Sigmoid colon (tissue), 7 donors: ENCODE measurements at places on chromosomes 2 and 18. TPM values are rescaled to one million over a fixed set of nuclear protein-coding genes. Genes with fewer than 3 reads are reported as not detected.

Gene ATOH8
- 12.4 TPM for total RNA-seq

Gene UGT1A7
- total RNA-seq: not detected

Gene C2orf80
- not detected for total RNA-seq

GRCh38 chr2:126860385-126860784 lies 38.3 kb upstream of the TEX51 start:
- no peak overlapping the region for H3K27ac ChIP-seq
- no peak overlapping the region for H3K4me3 ChIP-seq
- DNase-seq: no peak
- H3K36me3 ChIP-seq: no peaks in the 10 kb centered on the region
- no peaks in the 10 kb centered on the region for H3K27me3 ChIP-seq
- no peaks in the 10 kb centered on the region for H3K4me1 ChIP-seq

Gene NYAP2
- not detected for total RNA-seq

GRCh38 chr2:218345491-218346236 lies 11.0 kb upstream of the CATIP start:
- H3K27me3 ChIP-seq: no peaks in the 10 kb centered on the region
- H3K4me1 ChIP-seq: no peaks in the 10 kb centered on the region
- H3K4me3 ChIP-seq: no peak overlapping the region
- no peaks in the 10 kb centered on the region for H3K36me3 ChIP-seq
- no peak for DNase-seq

Gene IGFBP5
- 526 TPM for total RNA-seq

GRCh38 chr18:10912790-10913545 lies 236.4 kb downstream of the PIEZO2 start:
- H3K27me3 ChIP-seq: no peaks in the 10 kb centered on the region
- peaks cover 9% of the 10 kb centered on the region for H3K4me1 ChIP-seq
- no peak overlapping the region for H3K27ac ChIP-seq
- DNase-seq: no peak
- no peaks in the 10 kb centered on the region for H3K36me3 ChIP-seq

DNA sequence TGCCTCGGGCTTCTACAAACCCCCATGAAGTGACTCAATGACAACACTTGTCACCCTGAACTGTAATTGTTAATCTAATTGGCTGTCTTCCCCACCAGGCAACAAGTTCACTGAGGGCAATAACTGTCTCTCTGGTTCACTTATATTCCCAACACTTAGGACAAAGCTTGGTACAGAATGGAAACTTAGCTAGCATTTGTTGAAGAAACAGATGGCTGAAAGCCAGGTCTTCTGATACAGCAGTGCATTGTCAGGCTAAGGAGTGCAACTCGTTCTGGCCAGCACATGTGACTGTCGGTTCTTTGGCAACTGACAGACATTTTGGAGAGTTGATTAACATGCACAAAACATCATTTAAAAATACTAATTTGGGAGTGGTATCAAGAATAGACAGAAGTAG lies 14.6 kb upstream of the DNAJC27 start:
- DNase-seq: peak; percentile 65
- no peak overlapping the region for H3K4me3 ChIP-seq
- peak overlapping the region; percentile 77 for H3K27ac ChIP-seq
- H3K27me3 ChIP-seq: no peaks in the 10 kb centered on the region
- H3K36me3 ChIP-seq: no peaks in the 10 kb centered on the region
- H3K4me1 ChIP-seq: peaks cover 33% of the 10 kb centered on the region

- H3K36me3 ChIP-seq: no peaks in the 10 kb centered on the region
- H3K27ac ChIP-seq: no peak overlapping the region
- no peaks in the 10 kb centered on the region for H3K4me1 ChIP-seq
- no peak overlapping the region for H3K4me3 ChIP-seq
Measured at GRCh38 chr2:9779596-9780264, 63.5 kb upstream of the TAF1B start.

- H3K36me3 ChIP-seq: no peaks in the 10 kb centered on the region
- DNase-seq: no peak
- no peak overlapping the region for H3K27ac ChIP-seq
Measured at GRCh38 chr2:35347561-35347960, 1008.0 kb upstream of the CRIM1 start.

Gene ANKAR
- 11.9 TPM for total RNA-seq

GRCh38 chr2:71804281-71804751 lies 343.3 kb downstream of the CYP26B1 start:
- no peak overlapping the region for H3K27ac ChIP-seq
- no peak overlapping the region for H3K4me3 ChIP-seq
- H3K27me3 ChIP-seq: no peaks in the 10 kb centered on the region
- H3K4me1 ChIP-seq: no peaks in the 10 kb centered on the region
- no peak for DNase-seq
- H3K36me3 ChIP-seq: no peaks in the 10 kb centered on the region

- no peaks in the 10 kb centered on the region for H3K36me3 ChIP-seq
- H3K4me1 ChIP-seq: peaks cover 93% of the 10 kb centered on the region
- no peak overlapping the region for H3K4me3 ChIP-seq
- H3K27ac ChIP-seq: peak overlapping the region; percentile 31
Measured at GRCh38 chr2:160367887-160368286, 125.7 kb downstream of the RBMS1 start.

Gene RNF144A
- total RNA-seq: 12.5 TPM

Gene MARCO
- total RNA-seq: 18.7 TPM

DNA sequence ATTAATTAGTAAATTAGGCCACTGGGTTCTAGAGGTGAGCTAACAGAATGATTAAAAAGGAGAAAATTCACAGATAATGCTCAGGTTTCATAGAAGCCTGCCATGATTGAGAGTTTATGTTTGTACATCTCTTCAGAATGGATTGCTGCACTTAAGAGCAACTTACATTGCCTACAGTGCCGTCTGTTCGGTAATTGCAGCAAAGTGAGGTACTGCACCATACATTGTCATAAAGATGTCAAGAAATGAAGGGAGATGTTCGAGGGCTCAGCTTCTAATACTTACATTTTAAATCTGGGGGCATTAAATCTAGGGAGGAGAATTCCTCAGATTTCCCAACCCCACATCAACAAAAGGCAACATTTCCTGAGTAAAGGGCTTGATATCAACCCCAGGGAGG lies 976.2 kb upstream of the FANCL start:
- no peaks in the 10 kb centered on the region for H3K27me3 ChIP-seq
- no peaks in the 10 kb centered on the region for H3K4me1 ChIP-seq
- no peak overlapping the region for H3K27ac ChIP-seq
- no peak for DNase-seq
- H3K36me3 ChIP-seq: no peaks in the 10 kb centered on the region

- no peak overlapping the region for H3K27ac ChIP-seq
- H3K4me1 ChIP-seq: no peaks in the 10 kb centered on the region
- DNase-seq: no peak
- H3K4me3 ChIP-seq: no peak overlapping the region
- H3K36me3 ChIP-seq: no peaks in the 10 kb centered on the region
- H3K27me3 ChIP-seq: no peaks in the 10 kb centered on the region
Measured at GRCh38 chr2:172047566-172048507, 37.5 kb upstream of the DLX1 start.

- no peak overlapping the region for H3K27ac ChIP-seq
- H3K27me3 ChIP-seq: no peaks in the 10 kb centered on the region
- no peak overlapping the region for H3K4me3 ChIP-seq
- DNase-seq: no peak
- H3K36me3 ChIP-seq: no peaks in the 10 kb centered on the region
- no peaks in the 10 kb centered on the region for H3K4me1 ChIP-seq
Measured at GRCh38 chr2:151795646-151796240, 32.5 kb downstream of the ARL5A start.

Gene SLC20A1
- total RNA-seq: 15.3 TPM

Gene RNF125
- total RNA-seq: 1.8 TPM

DNA sequence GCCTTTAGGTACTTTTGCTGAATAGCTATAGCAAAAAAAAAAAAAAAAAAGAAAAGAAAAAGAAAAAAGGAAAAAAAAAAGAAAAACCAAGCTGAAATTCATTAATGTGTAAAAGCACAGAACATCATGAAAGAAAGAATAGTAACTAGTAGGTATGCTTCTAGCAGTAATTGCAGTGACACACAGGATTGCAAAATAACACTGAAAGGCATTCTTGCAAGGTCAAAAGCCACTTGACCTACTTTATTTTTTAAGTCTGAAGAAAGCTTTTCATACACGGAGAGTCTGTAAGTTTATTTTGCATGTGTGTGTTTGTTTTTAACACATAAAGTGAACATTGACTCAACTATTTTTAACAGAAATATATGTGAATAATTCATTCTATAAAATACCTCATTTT lies 54.4 kb downstream of the DOK6 start:
- H3K4me3 ChIP-seq: no peak overlapping the region
- no peaks in the 10 kb centered on the region for H3K36me3 ChIP-seq
- DNase-seq: no peak
- H3K27ac ChIP-seq: no peak overlapping the region
- H3K27me3 ChIP-seq: no peaks in the 10 kb centered on the region
- no peaks in the 10 kb centered on the region for H3K4me1 ChIP-seq

DNA sequence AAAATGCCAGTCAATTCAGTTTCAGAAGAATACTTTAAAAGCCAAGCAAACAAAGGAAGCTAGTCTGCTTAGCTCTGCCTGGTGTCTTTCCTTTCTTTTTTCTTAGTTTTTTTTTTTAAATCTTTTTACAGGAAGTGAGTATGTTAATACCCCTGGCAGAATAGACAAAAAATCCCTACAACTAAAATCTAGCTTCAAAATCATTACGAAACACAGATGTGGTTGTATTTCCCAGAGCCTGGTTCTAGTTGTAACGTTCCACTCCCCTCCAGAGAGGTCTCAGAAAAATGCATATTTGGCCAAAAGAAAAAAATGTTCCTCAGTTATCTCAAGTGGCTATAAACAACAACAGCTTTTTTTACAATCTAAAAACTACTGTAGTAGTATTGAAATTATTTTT lies 202.1 kb upstream of the RND3 start:
- no peak for DNase-seq
- no peaks in the 10 kb centered on the region for H3K4me1 ChIP-seq
- H3K4me3 ChIP-seq: no peak overlapping the region
- H3K36me3 ChIP-seq: no peaks in the 10 kb centered on the region

Gene ANKRD29
- 6.1 TPM for total RNA-seq

- no peak overlapping the region for H3K4me3 ChIP-seq
- no peak for DNase-seq
- no peaks in the 10 kb centered on the region for H3K36me3 ChIP-seq
- H3K27me3 ChIP-seq: no peaks in the 10 kb centered on the region
- no peak overlapping the region for H3K27ac ChIP-seq
Measured at GRCh38 chr2:192899466-192899865, 704.7 kb upstream of the TMEFF2 start.

- peak overlapping the region; percentile 19 for H3K27ac ChIP-seq
- no peaks in the 10 kb centered on the region for H3K36me3 ChIP-seq
- no peaks in the 10 kb centered on the region for H3K27me3 ChIP-seq
- no peak overlapping the region for H3K4me3 ChIP-seq
Measured at GRCh38 chr18:75678627-75679026, 251.1 kb upstream of the SMIM21 start.

DNA sequence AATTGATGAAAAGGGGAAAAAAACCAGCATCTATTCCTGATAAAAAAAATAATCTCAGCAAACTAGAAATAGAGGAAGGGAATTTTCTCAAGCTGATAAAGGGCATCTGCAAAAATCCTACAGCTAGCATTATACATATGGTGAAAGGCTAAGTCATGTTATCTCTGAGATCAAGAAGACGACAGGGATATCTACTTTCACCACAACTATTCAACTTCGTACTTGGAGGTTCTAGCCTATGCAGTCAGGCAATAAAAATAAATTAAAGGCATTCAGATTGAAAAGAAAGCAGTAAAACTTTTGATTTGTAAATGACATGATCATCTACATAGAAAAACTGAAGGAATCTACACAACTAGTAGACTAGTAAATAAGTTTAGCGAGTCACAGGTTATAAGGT lies 58.2 kb downstream of the CAB39 start:
- no peak for DNase-seq
- H3K4me3 ChIP-seq: no peak overlapping the region
- peaks cover 7% of the 10 kb centered on the region for H3K4me1 ChIP-seq
- no peaks in the 10 kb centered on the region for H3K36me3 ChIP-seq
- H3K27me3 ChIP-seq: no peaks in the 10 kb centered on the region

Gene SLC9A4
- not detected for total RNA-seq

Gene CD8B
- not detected for total RNA-seq

DNA sequence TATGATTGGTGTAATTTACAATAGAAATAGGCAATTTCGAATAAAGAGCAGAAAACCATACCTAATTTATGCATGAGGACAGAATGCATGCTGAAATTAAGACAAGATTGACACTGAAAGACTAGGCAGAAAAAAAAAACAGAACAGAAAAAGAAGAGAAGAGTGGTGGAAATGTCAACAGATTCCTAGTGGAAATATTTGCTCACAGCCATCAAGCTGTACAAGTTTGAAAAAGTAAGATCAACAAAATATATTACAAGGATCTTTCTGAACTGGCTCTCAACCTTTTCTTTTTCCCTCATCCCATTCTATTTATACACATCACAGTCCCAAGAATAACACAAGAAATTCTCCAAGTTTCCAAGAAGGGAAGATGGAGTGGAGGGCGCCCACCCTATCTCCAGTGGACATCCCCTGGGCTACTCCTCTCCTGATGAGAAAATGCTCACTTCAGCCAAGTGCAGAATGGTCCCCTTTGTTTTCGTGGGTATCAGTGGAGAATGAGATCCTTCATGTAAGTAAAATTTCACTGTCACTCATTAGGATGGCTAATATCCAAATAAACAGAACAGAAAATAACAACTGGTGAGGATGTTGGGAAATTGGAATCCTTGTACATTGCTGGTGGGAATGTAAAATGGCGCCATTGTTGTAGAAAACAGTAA lies 51.0 kb upstream of the ZNF532 start:
- H3K36me3 ChIP-seq: no peaks in the 10 kb centered on the region
- no peak overlapping the region for H3K4me3 ChIP-seq
- H3K27ac ChIP-seq: no peak overlapping the region
- no peak for DNase-seq

DNA sequence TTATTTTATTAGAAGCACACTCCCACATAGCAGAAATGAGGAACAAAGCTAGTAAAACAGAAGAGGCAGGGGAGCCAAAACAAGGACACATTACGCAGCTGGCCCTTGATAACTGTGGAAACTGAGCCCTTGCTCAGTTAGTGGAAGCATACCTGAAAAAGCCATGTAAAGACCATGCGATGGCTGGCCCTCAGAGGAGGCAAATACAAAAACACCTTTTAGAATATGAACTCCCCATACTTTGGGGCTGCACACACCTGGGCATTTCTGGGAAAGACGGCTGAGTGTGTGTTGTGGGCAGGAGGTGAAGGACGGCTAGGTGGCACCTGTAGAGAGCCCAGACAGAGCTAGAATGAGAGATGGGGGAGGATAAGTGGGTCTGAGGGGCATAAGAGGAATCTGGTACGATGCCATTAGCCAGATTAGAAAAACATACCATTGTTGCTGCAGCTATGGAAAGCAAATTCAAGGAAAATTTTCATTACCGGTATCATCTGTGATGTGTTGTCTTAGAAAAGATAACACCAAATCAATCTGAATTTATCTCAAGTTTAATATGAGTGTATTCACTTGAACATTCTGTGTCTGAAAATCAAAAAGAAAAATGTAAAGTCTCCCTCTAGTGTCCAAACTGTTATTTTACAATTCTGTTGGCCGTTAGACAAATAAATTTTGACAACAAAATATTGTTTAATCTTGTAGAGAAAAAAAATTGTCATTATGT lies 45.2 kb upstream of the SULT1C3 start:
- no peaks in the 10 kb centered on the region for H3K36me3 ChIP-seq
- H3K4me3 ChIP-seq: no peak overlapping the region
- no peak for DNase-seq
- no peak overlapping the region for H3K27ac ChIP-seq
- no peaks in the 10 kb centered on the region for H3K27me3 ChIP-seq

Gene TRAPPC8
- total RNA-seq: 36.4 TPM

Gene RFTN2
- total RNA-seq: 8.6 TPM

GRCh38 chr18:38981389-38981788 lies 1415.8 kb upstream of the CELF4 start:
- H3K36me3 ChIP-seq: no peaks in the 10 kb centered on the region
- no peak overlapping the region for H3K4me3 ChIP-seq
- no peak for DNase-seq
- no peaks in the 10 kb centered on the region for H3K27me3 ChIP-seq
- no peak overlapping the region for H3K27ac ChIP-seq
